ENCODE measurements at places on chromosomes 7 and 10.

DNA sequence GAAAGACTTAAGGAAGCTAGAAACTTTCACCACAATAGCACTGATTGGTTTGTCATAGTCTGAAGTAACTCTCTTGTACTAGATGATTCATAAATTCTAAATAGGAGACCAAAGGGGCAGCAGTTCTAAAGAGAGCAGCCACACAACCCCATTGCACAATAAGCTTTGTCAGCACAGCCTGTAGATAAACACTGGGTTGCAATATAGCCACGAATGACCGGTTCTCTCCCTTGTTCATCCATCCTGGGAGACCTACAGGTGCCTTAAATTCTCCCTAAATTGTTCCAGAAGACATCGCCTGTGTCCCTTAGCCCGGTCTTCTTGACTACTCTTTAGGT lies 167.0 kb downstream of the SNX13 start:
- peak; percentile 97 for DNase-seq

DNA sequence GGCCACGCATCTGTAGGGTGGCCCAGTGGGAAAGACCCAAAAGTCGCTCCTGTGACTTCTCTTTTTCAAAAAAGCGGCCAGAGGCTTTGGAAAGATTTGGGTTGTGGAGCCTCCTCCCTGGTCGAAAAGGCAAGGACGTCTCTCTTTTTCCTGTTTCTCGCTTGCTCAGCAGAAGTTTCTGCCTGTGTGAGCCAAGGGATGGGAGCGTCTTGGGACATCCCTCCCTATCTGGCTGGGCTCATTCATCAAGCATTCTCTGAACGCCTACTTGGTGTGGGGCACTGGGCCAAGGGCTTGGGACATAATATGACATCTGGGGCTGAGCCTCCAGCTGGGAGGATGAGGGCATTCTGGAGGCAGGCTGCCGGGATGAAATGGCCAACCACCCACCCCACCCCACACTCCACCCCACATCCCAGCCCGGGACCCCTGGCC lies 120.9 kb downstream of the C10orf105 start:
- DNase-seq: no peak

DNA sequence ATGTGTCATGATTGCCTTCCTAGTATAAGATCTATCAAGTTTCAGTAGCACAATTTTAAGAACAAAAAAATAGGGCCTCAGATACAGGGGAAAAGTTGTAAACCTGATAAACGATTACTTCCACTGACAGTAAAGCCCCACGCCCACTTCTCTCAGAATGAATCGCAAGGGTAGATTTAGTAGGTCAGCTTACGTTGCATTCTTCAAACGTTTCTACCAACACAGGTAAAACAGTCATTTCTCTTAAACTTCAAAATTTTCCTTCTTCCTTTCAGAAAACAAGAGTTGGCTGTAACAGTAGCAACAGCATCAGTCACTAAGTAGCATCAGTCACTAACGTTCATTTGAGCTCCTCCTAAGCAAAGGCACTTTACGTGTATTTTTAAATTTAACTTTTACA lies 221.5 kb downstream of the ADAM12 start:
- DNase-seq: no peak

- DNase-seq: no peak
Measured at GRCh38 chr10:10317151-10317550, 700.5 kb upstream of the CELF2 start.

GRCh38 chr10:76774987-76775603 lies 862.5 kb downstream of the KCNMA1 start:
- DNase-seq: no peak

DNA sequence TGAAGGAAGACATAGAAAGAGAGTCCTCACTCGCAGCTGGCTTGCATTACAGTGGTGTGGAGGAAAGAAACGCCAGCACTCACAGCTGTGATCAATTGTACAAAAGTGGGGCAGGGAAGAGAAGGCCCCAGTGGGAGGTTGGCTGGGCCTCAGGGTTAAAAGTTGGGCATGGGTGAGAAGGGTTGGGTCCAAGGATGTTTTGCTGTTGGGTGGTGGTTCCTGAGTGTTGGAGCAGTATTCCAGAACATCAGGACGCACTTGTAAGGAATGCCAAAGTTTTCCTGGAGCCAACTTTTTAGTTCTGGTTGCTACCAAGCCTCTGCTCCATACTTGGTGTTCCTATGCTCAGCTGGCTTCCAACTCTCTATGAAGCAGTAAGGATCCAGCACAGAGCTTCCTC lies 55.4 kb upstream of the MKRN1 start:
- DNase-seq: no peak

DNA sequence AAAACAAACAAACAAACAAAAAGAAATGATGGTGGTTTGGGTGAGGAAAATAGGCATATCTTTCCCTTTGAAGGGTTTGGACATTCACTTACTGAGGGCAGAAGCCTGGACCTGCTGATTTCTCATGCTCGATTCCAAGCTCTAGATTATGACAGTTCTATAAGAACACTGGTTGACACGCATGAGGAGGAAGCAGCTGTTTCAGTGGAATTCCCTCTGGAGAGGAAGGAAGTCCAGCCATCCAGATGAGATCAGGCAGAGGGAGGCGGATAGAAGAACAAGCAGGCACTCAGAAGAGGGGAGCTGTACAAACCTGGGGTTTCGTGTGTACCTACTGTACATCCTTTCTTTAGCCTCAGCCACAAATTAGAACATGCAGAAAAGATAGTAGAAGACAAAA lies 691.9 kb downstream of the INHBA start:
- no peak for DNase-seq

DNA sequence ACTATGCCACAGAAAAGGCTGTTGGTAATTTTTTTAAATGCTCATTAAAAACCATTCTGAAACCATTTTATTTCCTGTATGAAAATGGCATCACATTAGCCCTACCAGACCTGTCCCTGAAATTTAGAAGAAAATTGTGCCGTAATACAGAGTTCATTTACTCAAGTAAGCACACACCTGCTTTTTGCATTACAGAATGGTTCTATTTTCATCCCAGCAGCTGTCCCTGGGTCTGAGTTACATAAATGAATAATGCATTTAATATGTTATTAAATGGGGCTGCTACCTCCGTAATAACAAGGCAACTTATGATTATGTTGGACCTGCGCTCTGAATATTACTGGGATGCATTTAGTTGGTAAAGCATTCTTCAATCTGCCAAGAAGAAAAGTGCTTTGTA lies 508.9 kb downstream of the SORCS1 start:
- no peak for DNase-seq

GRCh38 chr7:35727571-35727970 lies 32.6 kb upstream of the HERPUD2 start:
- peak; percentile 83 for DNase-seq

- peak; percentile 9 for DNase-seq
Measured at GRCh38 chr10:20017961-20018360, 201.7 kb downstream of the PLXDC2 start.

DNA sequence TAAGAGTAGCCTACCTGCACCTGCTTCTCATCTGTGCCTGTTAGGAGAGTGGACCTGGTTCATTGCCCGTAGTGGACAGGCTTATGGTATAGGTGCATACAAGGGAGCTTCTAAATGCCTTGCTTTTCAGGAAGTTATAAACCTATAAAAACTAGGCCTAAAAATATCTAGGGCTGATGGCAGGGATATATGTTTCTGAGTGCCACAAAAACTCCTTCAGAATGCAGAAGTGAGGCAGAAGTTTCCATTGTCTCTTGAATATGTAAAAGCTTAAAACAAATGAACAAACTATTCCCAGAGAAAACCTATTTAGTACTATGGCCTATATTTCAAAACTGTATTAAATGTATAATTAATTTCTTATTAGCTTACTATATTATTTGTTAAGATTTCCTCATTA lies 91.8 kb downstream of the RNLS start:
- DNase-seq: peak; percentile 76

DNA sequence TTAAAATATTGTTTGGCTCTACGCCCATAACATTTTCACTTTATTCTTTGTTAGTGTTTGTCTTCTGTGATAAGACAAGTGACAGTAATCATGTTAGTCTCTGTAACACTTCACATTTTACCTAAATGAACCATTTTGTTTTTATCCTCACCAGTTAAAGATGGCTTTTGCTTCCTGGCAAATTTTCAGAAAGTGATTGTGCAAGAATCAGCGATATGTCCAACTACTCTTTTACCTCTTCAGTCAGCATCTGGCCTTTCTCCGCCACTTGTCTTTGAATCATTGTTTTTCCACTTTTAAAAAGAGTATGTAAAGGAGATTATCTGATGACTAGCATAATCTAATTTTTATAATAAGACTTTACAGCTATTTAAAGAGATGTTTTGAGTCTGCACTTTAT lies 3.5 kb downstream of the DGKB start:
- DNase-seq: no peak

- DNase-seq: peak; percentile 40
Measured at GRCh38 chr7:128425850-128426249, 16.1 kb upstream of the IMPDH1 start.

GRCh38 chr10:2866569-2866968 lies 200.8 kb upstream of the PFKP start:
- no peak for DNase-seq

All from MV-4-11 (cell line).